H1 (cell line): ENCODE measurements at places on chromosomes 2 and 18. TPM values are rescaled to one million over a fixed set of nuclear protein-coding genes. Genes with fewer than 3 reads are reported as not detected.

The UXS1 gene
- 43.8 and 44.5 TPM in 2 replicates for polyA plus RNA-seq

DNA sequence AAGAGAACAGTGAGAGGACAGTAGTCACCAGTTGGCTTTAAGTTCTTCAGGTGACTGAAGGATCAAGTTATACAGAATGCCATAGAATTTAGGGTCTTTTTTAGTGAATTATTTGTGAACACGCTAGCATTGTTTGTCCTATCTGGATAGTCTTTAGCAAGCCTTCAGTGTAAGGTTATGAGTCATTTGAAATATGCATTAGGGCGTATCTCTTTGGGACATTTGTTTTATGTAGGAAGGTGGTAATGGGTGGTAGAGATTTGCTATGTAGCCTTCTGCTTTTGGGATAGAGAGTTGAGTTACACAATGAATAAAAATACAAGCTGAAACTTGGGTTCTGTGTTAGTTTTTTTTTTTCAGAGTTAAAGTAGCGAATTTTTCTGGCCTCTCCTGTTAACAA, 13.0 kb downstream of the ACTR2 start:
- no peaks in the 10 kb centered on the region for H3K4me1 ChIP-seq
- no peak overlapping the region for H3K27ac ChIP-seq
- H3K27me3 ChIP-seq: no peaks in the 10 kb centered on the region
- H3K4me3 ChIP-seq: no peak overlapping the region
- no peak for DNase-seq

DNA sequence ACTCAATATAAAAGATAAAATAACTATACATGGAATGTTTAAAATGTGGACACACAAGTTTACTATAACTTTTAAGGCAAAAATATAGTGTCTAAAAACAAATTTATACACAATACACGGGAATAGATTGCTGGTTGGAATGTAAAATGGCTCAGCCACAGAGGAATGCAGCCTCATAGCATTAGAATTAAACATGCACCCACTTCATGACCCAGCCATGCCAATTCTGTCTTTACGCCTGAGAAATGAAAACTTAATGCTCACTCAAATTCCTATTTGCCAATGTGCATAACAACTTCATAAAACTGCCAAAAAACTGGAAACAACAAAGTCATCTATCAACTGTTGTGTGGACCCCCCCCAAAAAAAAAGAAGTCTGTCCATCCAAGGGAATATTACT, 1006.6 kb upstream of the POU3F3 start:
- H3K36me3 ChIP-seq: no peaks in the 10 kb centered on the region
- no peak overlapping the region for H3K4me3 ChIP-seq
- no peaks in the 10 kb centered on the region for H3K27me3 ChIP-seq
- H3K27ac ChIP-seq: no peak overlapping the region

The FTCDNL1 gene
- 0.38 and 0.41 TPM in 2 replicates for polyA plus RNA-seq

The TEKT4 gene
- not detected in 2 replicates for polyA plus RNA-seq

DNA sequence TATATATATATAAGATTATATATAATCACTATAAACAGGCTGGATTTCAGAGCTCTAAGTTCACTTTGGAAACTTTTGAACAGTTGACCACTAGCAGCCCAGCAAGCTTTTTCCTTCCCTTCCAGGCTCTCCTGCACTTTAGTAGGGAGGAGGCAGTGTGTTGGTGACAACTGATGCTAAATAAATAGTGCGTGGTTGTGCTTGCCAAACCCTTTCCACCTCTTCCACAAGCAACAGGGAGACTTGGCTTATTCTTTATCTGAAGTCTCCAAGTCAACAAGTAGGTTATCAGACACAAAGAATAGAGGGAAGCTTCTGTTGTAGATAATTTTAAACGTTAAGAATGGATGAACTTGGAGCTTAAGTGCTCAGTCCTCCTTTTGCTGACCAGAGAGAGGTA, 408.2 kb upstream of the HNRNPA3 start:
- H3K27ac ChIP-seq: no peak overlapping the region
- no peak overlapping the region for H3K4me3 ChIP-seq
- no peaks in the 10 kb centered on the region for H3K36me3 ChIP-seq
- DNase-seq: no peak
- H3K27me3 ChIP-seq: no peaks in the 10 kb centered on the region

The MAP2 gene
- polyA plus RNA-seq: 7.2 and 9.4 TPM in 2 replicates

- H3K4me1 ChIP-seq: no peaks in the 10 kb centered on the region
- no peak overlapping the region for H3K27ac ChIP-seq
- H3K27me3 ChIP-seq: no peaks in the 10 kb centered on the region
- no peak for DNase-seq
- H3K36me3 ChIP-seq: no peaks in the 10 kb centered on the region
- H3K4me3 ChIP-seq: no peak overlapping the region
Measured at GRCh38 chr2:74685408-74685807, 31.4 kb downstream of the SEMA4F start.
